ENCODE measurements at places on chromosomes 16 and 17.
A peak's percentile ranks its signal among the peaks of the same experiment; 100 is the strongest.

DNA sequence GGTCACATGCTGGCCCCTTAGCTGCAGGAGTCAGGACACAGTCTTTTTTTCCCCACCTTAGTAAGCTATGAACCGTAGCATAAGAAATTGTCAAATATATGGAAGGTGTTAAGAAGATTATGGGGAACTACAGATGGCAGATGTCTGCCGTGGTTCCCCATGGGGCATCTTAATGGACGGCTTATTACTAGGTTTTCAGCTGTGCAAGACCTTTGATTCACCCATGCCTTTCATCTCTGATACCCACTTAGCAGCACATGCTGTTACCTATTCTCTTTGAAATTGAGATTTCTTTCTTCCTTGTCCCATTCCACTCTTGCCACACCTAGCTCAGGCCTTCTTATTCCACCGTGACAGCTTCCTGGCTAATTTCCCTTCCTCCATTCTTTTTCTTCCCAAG, 70.7 kb downstream of the RPTOR start:
- DNase-seq, result no peak

DNA sequence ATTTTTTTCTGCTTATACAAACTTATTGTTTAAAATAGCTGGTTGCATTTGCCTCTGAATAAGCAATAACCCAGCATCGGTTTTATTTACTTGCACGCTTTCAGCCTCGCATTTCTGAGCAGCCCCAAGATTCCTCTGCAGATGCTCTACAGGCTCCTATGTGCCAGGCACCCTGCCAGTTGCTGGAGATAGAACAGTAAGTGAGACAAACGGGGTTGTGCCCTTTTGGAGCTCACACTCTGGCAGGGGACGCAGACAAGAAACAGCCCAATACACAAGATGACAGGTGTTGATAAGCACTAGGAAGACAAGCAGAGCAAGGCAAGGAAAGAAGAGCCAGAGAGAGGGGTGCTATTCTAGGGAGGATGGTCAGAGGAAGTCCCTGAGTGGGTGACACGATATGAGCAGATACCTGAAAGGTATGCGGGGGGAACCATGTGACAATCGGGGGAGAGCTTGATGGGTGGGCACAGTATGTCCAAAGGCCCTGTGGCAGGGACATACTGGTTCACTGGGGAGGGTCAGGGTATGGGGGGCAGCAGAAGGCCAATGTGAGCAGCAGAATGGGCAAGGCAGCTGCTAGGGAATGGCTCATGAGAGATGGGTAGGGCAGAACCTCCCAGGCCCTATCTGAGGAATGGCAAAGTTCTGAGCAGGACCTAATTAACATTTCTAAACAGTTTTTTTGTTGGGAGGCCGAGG, 18.7 kb upstream of the ADORA2B start:
- DNase-seq, result no peak

- no peak for DNase-seq
These were observed 340.9 kb downstream of the SOX9 start for GRCh38 chr17:72461757-72462156.

GRCh38 chr16:50861970-50862411, 120.1 kb downstream of the CYLD start:
- no peak for DNase-seq

DNA sequence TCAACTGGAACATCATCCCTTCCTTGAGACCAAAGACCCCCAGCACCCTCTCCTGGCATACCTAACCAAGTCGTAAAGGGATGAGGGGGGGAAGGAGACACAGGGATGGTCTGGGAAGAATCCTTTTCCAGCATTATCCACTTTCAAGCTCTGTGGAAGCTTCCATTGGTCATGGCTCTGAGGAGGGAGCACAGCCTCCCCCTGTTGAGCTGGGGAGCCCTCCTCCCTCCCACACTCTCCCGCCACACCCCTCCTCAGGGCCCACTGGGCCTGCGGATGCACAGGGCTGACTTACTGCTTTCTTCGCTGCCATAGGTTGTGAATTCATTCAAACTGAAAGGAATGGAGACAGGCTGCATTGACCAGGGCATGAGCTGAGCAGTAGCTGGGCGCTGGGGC, 12.4 kb downstream of the CSF3 start:
- DNase-seq, result no peak

- DNase-seq, result no peak
These were observed 456.6 kb upstream of the DYNLRB2 start for GRCh38 chr16:80084163-80084562.

- no peak for DNase-seq
These were observed 63.5 kb downstream of the PRMT7 start for GRCh38 chr16:68374246-68374805.

GRCh38 chr17:55722742-55723487, at the start of gene TMEM100:
TMEM100 (minus strand) TSS chr17:55722864; CDS start chr17:55721070, 1,794 bp downstream.
- DNase-seq, result no peak

DNA sequence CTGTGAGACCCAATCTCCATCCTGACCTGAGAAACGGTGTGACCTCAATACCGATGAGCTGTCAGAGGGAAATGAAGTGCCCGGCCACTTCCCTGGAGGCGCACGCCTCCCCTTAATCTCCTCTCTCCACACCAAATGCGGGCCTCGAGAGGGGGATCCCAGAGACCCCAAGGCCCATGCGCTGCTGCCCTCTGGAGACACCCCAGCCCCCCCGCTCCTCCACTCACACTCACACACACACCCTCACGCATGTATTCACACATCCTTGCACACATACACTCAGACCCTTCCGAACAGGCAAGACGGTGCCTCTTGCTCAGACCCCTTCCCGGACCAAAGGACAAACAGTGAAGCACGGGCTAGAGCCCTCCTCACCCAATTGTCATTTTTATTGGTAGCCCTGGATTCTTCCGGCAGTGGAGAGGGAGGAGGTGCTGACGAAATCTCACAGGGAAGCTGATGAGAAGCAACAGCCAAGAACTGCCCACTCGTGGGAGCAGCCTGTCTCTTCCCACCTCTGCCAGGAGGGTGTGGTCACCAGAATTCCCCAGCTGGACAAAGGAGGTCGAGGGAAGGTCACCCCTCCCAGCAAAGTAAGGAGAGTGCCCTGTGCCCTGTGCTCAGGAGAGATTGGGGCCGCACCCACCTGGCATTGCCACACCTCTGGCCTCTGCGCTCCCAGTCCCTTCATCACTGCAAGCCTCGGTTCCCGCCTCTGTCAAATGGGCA, 136.0 kb upstream of the TNRC6C start:
- no peak for DNase-seq

DNA sequence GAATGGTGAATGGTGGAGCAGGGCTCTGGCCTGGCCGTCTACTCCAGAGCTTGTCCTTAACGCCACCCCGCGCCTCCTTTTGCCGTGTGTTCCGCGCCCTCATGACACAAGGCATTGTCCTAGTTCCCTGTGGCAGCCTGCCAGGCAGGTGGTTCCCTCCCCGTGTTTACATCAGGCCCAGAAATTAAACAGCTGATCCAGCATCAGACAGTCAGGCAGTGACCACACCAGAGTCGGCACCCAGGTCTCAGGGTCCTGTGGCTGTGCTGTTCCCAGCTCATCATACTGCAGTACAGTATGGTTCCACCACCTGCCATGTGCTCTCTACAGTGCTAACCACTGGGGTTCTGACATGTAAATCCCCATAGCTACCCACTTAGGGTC, 119.7 kb downstream of the RAB11FIP4 start:
- no peak for DNase-seq

GRCh38 chr17:79993390-79994227, 42.1 kb downstream of the TBC1D16 start:
- peak; percentile 64 for DNase-seq

DNA sequence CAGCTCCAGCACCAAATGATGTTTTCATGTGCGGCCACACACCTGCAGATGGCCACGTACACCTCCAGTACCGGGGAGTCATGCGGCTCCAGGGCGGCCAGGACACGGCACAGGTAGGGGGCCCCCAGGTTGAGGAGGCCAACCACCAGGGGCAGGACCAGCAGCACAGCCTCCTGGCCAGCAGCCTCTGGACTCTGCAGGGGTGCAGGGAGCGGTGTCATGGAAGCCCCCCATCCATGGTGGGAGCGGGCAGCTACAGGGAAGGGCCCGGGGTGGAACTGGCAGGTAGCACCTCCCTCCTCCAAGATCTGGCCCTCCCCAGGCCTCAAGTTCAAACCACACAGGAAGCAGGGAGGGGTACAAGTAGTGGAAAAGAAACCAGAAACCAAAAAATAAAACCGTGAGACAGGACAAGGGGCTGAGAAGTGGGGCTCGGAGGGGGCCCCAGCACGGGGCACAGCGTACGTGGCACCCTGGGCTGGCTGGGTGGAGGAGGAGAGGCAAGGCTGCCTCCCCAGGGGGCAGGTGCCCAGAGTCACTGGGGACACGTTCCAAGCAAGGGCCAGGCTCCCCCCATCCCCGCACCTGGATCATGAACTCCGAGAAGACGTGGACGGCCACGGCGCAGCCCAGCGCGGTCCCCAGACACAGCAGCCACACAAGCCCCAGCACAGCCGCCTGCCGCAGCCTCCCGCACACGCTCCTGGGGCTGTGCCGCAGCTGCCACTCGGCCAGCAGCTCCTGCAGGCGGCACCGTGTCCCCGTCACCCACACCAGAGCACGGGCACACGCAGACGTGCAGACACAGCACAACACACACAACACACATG, 7.4 kb downstream of the TMC6 start:
- DNase-seq, result peak; percentile 59

GRCh38 chr17:59370593-59371299, 39.3 kb downstream of the YPEL2 start:
- no peak for DNase-seq

DNA sequence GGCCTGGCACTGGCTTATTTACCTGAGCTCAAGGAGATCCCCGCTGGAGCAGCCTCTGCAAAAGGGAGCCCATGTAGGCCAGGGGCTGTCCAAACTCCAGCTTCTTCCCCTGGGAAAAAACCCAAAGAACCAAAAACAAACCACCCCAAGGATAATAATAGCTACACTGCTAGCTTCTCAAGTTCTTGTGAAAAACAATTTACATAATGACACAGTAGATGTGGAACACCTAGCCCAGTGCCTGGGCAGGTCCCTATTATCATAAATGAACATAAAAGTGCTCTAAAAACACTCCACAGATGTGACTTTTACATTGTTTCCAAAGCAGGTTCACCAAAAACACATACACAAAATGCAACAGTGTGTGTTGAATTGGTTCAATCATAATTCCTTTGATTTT, 27.3 kb downstream of the CENPV start:
- no peak for DNase-seq
